Muscle of leg (tissue), 16 donors: ENCODE measurements at places on chromosomes 11 and 22. TPM values are rescaled to one million over a fixed set of nuclear protein-coding genes. Genes with fewer than 3 reads are reported as not detected.

Gene OR2AG1
- not detected for polyA plus RNA-seq

Gene NXPE1
- polyA plus RNA-seq, result not detected

GRCh38 chr11:128515826-128516778 lies 71.3 kb downstream of the ETS1 start:
- peak; percentile 58 for DNase-seq

- DNase-seq, result peak; percentile 83
These were observed 801 bp downstream of the SESN3 start for GRCh38 chr11:95229993-95230809.

DNA sequence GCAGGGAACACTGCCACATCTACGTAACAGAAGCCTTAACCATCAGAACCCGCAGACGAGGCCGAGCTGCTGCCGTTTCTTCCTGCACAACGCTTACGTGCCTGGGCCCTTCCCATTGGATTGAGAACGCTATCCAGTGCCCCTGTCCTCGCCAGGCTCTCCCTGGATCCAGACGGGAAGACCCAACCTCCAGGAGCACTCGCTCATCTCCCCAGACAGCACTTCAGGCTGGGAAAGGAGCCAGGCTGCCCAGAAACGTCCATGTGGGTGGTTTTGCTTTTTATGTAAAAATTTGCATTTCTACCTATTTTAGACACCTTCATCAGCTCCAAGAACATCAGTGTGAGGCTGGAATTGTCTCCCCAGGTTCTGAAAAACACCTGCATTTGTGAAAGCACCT lies 7.3 kb upstream of the CRYBB3 start:
- DNase-seq, result no peak

DNA sequence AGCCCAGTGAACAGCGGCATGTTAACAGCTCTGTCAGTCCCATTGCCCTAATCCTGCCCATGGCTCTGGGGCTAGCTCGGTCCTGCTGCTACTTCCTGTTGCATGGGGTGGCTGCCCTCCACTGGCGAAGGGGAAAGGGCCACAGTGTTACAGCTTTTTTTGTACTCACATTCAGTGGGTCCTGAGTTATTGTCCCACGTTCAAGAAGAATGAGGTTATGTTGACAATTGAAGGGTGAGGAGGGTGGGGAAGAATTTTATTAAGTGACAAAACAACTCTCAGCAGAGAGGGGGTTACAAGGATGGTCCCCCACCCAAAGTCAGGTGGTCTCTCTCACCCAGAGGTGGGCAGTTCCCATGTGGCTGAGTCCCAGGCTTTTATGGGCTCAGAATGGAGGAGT lies 17.7 kb upstream of the MS4A7 start:
- no peak for DNase-seq

- no peak for DNase-seq
These were observed 29.4 kb upstream of the BAIAP2L2 start for GRCh38 chr22:38139901-38140300.

GRCh38 chr11:11814614-11815452 lies 26.9 kb upstream of the USP47 start:
- no peak for DNase-seq

Gene C11orf65
- polyA plus RNA-seq, result 0.95 TPM
